CD8-positive, alpha-beta memory T cell (primary cell): ENCODE measurements at places on chromosomes 4 and X. TPM values are rescaled to one million over a fixed set of nuclear protein-coding genes. Genes with fewer than 3 reads are reported as not detected.

FAM9A gene
- total RNA-seq, result not detected

CSN1S1 gene
- total RNA-seq, result not detected

GAB3 gene
- 6.7 TPM for total RNA-seq

TRPC5OS gene
- not detected for total RNA-seq

RAB33A gene
- total RNA-seq, result 9.0 TPM

TEC gene
- total RNA-seq, result 2.4 TPM

FAT4 gene
- 0.04 TPM for total RNA-seq

NLGN4X gene
- not detected for total RNA-seq

PWWP3B gene
- not detected for total RNA-seq

BEX2 gene
- 9.0 TPM for total RNA-seq

FHDC1 gene
- 0.04 TPM for total RNA-seq

COX7B2 gene
- not detected for total RNA-seq

ARHGAP10 gene
- total RNA-seq, result 8.6 TPM

SUPT20HL2 gene
- not detected for total RNA-seq

MAP3K15 gene
- total RNA-seq, result 0.28 TPM

PPARGC1A gene
- total RNA-seq, result not detected

AVPR2 gene
- total RNA-seq, result not detected

CYSLTR1 gene
- 0.31 TPM for total RNA-seq

PITX2 gene
- not detected for total RNA-seq

CLDN34 gene
- not detected for total RNA-seq

SYTL4 gene
- not detected for total RNA-seq

NFKB1 gene
- 185 TPM for total RNA-seq

SULT1E1 gene
- total RNA-seq, result not detected

EGF gene
- not detected for total RNA-seq

CENPVL2 gene
- not detected for total RNA-seq
